ENCODE measurements at places on chromosomes 4 and X.

DNA sequence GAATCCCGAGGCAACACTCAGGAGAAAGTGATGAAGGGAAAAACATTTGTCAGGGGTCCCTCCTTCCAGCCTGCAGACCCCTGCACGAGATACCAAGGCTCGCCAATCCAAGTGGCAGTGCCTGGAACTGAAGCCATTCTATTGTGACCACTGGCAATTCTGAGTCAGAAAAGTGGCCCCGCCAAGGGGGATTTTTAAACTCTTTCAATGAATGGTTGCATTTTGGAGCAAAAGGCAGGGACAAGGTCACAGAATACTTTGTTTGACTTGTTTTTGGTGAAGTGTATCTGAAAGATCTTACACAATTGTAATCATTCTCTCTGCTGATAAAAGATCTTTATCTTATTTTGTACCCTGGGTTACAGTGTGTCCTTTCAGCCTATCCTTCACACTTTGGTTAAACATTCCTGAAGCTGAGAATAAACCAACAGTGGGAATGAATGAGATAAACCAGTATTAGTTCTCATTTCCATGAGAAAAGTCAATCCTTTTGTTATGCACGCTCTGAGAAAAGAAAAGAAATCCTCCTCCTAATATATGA lies 115.9 kb upstream of the PDLIM3 start:
- DNase-seq: no peak

DNA sequence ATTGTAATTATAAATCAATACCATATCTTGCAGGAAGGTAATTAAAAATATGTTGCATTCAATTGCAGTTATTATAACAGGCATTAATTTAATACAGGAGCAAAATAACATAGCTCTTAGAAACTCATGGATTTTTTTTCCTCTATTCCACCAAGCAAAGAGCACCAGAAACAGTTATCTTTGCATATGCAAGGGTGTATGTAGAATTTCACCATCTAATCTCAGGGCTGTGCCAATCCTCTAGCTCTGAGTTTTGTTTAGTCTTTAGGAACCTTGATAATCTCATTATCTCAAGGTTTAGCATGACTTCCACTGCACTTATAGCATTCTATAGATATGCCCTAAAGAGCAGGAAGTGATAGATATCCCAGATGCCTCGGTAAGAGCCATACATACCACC lies 197.5 kb downstream of the VEGFC start:
- no peak for DNase-seq

- peak; percentile 73 for DNase-seq
These were observed 139.5 kb downstream of the SH3KBP1 start for GRCh38 chrX:19747652-19748610.

GRCh38 chrX:40471965-40472648 lies 108.7 kb upstream of the ATP6AP2 start:
- DNase-seq: no peak

- no peak for DNase-seq
These were observed 66.5 kb downstream of the SHROOM4 start for GRCh38 chrX:50747471-50747900.

- no peak for DNase-seq
These were observed 96.4 kb upstream of the C1GALT1C1 start for GRCh38 chrX:120726294-120726693.

DNA sequence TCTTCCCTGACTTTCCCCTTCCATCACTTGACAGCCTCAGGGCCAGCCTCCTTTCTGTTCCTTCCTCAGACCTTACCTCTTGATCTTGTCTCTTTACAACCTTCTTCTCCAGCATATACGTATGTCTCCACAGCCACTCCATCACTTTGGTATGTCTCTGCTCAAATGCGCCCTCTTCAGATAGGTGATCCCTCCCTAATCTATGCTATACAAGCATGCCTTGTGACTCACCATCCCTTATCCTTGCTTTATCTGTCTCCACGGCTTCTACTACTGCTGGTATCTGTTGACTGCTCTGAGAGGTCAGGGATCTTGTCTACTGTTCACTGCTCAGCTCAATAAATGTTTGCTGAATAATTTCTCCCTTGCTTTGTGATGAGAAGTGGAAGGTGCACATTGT lies 9.0 kb downstream of the ARAP2 start:
- no peak for DNase-seq

- DNase-seq: no peak
These were observed 2.4 kb downstream of the MEPE start for GRCh38 chr4:87835197-87835596.

DNA sequence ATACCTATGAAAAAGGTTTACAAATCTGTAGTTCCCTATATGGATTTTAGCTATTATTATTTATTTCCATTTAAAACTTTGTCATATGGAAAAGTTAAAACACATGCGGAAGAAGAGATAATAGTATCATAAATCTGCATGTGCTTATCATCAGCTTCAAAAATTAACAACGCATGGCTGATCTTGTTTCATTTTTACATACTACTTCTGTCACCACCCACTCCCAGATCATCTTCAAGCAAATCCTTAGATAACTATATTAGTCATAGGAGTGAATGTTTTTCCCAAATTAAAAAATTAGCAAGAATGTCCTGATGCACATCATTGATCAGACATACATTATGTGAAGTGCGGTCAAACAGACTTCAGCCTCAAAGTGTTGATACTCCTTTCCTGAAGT lies 24.6 kb upstream of the MOB1B start:
- DNase-seq: no peak

DNA sequence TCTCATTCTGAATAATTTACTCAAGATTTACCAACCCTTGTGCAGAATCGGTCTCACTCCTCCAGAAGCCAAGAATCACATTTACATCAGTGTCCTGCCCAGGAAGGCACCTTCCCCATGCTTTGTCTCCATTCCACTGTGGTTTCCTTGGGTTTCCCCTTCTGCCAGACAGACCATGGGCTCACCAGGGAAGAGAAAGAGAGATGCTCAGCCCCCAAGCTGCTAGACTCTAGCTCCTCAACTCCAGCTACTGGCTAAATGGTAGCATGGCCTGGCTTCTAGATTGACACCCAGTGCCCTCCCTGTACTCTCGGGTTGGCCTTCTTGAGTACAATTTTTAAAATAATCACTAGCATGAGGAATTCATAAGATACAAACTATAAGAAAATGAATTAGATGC lies 12.9 kb downstream of the TLR10 start:
- no peak for DNase-seq

DNA sequence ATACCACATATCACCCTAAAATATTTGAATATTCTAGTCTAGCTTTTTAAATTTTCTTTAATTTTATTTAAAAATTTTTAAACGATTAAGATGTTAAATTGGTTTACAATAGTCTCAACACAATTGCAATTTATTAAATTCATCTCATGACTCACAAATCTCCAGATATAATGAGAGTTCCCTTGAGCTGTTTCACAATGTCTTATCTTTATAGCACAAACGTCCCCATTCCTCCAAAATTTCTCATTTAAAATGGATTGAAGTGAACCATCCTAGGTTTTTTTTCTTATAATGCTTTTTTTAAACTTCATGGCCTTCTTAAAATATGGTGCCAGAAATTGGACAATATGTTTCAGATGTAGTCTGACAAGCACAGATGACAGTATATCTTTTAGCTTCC lies 204.4 kb downstream of the GABRB1 start:
- DNase-seq: no peak

All from activated gamma-delta T cell treated with Interleukin-2 at 50 U/mL for 16 hours (primary cell).